T-cell (primary cell): ENCODE measurements at places on chromosomes 13 and 19. TPM values are rescaled to one million over a fixed set of nuclear protein-coding genes. Genes with fewer than 3 reads are reported as not detected.
A peak's percentile ranks its signal among the peaks of the same experiment; 100 is the strongest.

DNA sequence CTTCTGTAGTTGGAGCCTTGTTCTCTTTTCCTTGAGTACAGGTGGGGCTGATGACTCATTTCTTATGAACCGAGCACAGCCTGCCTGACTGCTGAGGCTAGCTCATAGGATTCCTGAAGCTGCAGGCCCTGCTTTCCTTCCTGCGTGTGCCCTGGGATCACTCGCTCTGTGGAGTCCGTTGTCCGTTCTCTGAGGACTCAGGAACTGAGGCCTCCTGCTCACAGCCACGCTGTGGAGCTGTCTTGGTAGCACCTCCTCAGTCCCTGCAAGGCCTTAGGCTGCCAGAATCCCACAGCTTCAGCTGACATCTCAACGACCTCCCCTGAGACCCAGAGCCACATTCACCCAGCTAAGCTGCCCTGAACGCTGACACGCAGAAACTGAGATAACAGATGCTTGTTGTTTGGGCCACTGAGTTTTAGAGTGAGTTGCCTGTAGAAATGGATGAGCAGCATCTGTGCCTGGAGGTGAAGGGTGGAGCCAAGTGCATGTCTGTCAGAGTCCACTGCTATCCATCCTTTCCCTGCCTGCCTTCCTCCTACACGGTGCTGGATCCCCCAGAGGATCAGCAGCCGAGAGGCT, 72.9 kb downstream of the ARHGEF7 start:
- no peak for DNase-seq

Gene NLRP9
- not detected for total RNA-seq

Gene ZNF850
- total RNA-seq: 5.7 TPM

Gene ATP8B3
- 5.7 TPM for total RNA-seq

DNA sequence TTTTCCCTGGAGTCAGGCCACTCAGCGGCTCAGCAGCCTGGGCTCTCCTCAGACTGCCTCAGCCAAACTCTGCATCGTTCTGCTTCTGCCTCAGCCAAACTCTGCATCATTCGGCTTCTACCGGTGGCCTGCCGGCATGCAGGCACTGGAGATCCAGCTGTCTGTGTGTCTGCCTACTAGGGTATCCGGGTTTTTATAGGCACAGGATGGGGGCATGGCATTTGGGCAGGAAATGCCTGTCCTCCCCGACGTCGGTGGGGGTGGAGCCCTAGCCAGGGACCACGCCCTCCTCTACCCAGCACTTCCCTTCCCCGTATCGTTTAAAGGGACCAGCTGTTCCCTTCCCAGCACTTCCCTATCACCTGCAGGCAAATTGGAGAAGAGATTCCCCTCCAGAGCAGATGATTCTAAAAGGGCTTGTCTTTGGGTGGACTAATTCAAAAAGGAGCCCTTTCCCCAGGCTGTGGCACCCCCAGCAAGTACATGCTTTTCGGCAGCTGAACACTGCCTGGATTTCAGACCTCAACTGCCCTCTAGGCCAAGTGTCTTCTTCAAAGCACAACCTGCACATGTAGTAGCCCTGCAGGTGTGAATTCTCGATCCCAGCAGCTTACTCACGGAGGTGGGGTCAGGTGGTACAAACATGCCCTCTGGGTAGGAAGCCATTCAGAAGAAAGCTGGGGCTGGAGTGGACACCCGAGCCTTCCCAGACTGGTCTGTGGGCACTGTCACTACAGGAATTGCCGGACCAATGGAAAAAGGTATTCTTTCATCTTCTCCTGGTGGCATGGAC, 25.4 kb upstream of the GPR12 start:
- peak; percentile 44 for DNase-seq

- no peak for DNase-seq
Observed at GRCh38 chr13:27797228-27797624, 4.9 kb downstream of the GSX1 start.

Gene LHB
- not detected for total RNA-seq

Gene ZNF559
- 41.1 TPM for total RNA-seq

Gene RNF113B
- not detected for total RNA-seq

DNA sequence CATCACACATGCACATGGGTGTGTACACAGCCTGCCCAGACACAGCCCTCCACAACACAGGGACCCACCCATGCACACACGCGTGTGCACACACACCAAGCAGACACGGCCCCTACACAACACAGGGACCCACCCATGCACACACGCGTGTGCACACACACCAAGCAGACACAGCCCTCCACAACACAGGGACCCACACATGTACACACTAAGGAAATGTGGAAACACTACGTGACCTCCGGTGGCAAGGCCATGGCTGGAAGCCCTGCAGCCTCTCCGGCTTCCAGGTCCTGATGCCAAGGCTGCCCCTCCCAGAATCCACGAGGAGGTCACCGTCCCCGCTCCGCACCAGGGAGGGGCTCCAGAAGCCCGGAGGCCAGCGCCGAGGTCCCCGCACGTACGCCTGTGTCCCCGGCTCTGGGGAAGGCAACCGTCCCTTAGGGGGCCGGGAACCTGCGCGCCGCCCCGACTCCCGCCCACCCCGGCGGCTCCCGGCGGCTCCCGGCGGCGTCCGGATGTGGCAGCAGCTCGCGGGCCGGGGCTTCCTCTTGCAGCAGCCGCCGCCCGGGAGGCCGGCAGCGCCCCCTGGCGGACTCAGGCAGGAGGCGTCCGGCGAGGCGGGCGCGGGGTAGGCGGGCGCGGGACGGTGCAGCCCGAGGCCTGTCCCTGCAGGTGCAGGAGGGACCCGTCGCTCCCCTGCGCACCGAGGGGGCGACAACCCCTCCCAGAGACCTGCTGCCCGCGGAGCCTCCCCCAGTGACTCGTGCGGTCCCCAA, 29.8 kb upstream of the GRTP1 start:
- peak; percentile 81 for DNase-seq

DNA sequence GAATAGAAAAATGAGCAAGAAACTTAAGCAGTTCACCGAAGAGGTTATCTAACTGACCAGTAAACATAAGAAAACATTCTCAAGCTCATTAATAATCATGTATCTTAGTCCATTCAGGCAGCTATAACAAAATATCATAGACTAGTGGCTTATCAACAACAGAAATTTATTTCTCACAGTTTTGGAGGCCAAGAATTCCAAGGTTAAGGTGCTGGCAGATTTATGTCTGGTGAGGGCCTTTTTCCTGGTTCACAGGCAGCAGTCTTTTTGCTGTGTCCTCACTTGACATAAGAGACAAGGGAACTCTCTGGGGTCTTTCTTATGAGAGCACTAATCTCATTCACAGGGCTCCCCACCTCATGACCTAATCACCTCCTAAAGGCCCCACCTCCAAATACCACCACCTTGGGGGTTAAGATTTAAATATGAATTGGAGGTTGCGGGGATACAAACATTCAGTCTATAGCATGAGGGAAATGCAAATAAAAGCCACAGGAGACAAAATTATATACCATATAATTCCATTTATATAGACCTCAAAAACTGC, 123.6 kb downstream of the ZAR1L start:
- DNase-seq: no peak
